ENCODE measurements at places on chromosomes 1 and 21. TPM values are rescaled to one million over a fixed set of nuclear protein-coding genes. Genes with fewer than 3 reads are reported as not detected.

DNA sequence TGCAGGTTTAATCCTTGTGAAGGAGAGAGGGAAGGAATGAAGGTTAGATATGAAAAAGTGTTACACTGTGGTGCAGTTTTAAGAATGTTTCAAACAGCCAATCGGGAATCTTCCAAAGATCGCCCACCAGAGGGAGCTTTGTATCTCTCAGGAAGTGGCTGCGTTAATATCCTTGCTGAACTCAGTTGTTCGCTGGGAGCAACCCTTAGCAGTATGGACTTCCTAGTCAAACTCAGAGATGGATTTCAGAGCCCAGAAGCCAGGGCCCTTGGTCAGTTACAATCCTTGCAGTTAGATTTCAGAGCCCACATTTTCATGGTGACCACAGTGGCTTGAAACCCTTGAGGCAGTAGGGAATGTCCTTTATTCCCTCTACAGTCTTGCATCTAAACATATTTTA, 136.2 kb downstream of the NTNG1 start:
- peak; percentile 51 for DNase-seq

DNA sequence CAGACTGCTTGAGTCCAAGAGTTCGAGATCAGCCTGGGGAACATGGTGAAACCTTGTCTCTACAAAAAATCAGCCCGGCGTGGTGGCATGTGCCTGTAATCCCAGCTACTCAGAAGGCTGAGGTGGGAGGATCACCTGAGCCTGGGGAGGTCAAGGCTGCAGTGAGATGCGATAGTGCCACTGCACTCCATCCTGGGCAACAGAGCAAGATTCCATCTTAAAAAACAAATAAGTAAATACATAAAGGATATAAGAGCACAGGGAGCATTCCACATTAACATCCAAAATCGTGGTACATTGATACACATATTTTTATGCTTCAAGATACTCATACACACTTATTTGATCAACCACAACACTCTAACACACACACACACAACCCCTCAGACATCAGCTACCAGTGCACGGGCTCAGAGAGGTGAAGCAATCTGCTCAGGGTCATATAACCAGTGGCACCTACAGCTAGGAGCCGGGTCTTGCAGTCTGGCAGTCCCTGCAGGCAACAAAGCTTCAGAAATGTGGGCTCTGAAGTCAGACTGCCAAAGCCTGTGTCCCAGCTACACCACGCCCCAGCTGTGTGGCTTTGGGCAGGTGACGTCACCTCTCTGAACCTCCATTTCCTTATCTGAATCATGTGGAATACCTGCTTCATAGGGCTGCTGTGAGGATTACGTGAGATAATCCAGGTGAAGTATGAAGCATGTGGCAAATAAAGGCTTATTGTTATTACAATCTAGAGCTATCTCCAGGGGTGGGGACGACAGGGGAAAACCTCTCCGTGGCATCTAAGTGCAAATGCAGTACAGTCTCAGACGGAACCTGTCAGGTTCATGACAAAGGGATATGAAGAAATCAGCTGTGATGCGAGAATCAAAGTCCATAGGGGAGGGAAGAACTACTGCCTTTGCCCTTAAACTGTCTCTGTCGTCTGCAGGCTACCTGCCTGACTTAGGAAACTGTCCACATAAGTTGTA, 4.8 kb upstream of the CRYBG2 start:
- no peak for DNase-seq

The MYBPHL gene
- 0.99 TPM for total RNA-seq

- DNase-seq = peak; percentile 29
Measured at GRCh38 chr1:203559523-203559922, 65.6 kb downstream of the OPTC start.

The CKS1B gene
- 45.5 TPM for total RNA-seq

- no peak for DNase-seq
Measured at GRCh38 chr1:165524639-165525285, 19.0 kb upstream of the LRRC52 start.

The HES2 gene
- total RNA-seq = 2.4 TPM

The EPHB2 gene
- 7.7 TPM for total RNA-seq

- DNase-seq = no peak
Measured at GRCh38 chr1:111953797-111954196, 35.7 kb downstream of the KCND3 start.

- no peak for DNase-seq
Measured at GRCh38 chr1:202958544-202959275, 598 bp upstream of the ADIPOR1 start.

DNA sequence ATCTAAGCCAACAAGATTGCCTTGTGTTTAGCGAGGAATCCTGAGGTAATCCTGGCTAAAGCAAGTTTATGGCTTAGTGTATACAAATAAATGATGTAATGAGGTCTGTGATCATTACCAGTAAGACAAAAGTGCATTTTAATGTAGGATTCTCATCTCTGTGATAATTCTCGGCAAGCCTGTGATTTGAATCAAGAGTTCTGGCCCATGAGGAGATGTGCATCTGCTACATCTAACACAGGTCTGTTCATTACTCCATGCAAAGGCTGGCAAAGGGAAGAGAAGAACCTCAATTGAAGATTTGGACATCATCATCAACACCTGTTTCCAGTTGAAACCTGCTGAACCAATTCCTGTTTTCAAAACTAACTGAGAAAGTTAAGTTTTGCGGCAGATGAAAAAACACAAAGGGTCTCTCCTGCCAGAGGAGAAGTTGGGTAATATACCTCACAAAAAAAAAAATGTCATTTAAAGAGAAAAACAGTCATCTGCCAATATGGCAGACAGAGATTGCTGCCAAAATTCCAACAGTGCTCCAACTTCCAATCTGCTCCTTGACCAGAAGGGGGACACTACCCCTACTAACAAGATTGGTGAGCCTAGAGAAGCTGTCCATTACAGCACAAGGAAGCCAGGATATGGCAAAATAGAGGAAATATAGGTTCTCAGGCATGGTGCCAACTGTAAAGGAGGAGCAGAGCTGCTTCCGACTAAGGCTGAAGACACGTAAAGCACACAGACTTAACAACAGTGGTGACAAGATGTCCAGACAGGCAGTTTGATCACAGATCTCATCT, 453.7 kb downstream of the TTLL7 start:
- DNase-seq = no peak

DNA sequence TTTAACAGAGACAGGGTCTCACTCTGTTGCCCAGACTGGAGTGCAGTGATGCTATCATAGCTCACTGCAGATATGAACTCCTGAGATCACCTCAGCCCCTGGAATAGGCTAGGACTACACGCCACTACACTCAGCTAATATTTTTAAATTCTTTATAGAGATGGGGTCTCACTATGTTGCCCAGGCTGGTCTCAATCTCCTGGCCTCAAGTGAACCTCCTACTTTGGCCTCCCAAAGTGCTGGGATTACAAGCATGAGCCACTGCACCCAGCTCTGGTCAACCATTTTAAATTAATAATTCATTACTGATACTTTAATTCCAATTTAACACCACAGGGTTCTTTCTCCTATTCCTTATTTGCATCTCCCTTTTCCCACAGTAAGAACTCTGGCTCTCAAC, 18.5 kb upstream of the EPS15 start:
- no peak for DNase-seq

The TPTE gene
- total RNA-seq = 71.1 TPM

- DNase-seq = no peak
Measured at GRCh38 chr21:28344985-28345384, 647.7 kb downstream of the LTN1 start.

The DVL1 gene
- total RNA-seq = 183 TPM

The UBIAD1 gene
- 29.3 TPM for total RNA-seq

The EDARADD gene
- 3.2 TPM for total RNA-seq

DNA sequence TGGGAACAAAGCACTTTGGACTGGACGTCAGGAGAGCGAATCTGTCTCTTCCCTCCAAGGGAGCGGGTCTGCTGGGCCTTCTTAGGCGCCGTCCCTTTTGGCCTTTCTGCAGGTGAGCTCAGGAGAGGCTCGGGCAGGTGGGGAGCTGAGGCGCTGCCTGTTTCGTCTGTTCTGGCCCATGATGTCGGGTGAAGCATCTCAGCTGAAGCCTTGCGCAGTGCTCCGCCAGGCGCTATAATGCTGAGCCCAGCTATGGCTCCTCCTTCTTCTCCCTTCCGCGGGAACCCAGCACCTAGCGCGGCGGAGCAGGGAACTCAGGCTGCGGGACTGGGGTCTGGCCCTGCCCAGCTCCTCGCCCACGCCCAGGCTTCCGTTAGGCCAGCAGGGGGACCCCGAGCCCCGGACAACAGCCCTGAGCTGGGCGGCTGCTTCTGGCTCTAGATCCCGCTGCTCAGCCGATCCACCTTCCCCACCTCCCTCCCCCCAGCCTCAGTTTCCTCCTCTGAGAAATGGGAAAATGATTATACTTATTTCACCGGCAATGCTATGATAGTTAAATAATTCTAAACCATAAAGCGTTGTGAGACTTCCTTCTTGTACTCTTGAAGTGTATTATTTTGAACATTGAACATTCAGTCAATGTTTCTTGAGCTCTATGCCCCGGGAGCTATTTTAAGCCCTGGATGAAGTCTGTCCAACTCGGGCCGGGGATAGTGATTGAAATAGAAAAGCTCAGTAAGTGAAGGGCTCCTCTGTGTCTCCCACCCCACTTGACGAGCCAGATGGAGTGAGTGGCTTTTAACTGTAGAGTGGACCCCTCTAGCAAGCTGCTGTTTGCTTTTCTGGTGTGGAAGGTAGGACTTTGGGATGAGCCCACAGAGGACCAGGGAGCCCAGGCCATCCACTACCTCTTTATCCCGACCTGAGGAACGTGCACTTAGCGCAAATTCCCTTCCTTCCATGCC, 9.6 kb upstream of the ADORA1 start:
- DNase-seq = peak; percentile 83

The ZNF669 gene
- total RNA-seq = 9.4 TPM

The CELA2A gene
- total RNA-seq = 3.7 TPM
